ENCODE measurements at places on chromosomes 1 and 21. TPM values are rescaled to one million over a fixed set of nuclear protein-coding genes. Genes with fewer than 3 reads are reported as not detected.

The KRTAP20-3 gene
- total RNA-seq: not detected

The HES4 gene
- 3.9 TPM for total RNA-seq

The TMEM59 gene
- total RNA-seq: 275 TPM

- DNase-seq: no peak
Measured at GRCh38 chr1:37399830-37400464, 74.4 kb upstream of the ZC3H12A start.

- no peak for DNase-seq
Measured at GRCh38 chr21:39951183-39952101, 84.2 kb downstream of the PCP4 start.
